ENCODE measurements at places on chromosomes 12 and 14.

DNA sequence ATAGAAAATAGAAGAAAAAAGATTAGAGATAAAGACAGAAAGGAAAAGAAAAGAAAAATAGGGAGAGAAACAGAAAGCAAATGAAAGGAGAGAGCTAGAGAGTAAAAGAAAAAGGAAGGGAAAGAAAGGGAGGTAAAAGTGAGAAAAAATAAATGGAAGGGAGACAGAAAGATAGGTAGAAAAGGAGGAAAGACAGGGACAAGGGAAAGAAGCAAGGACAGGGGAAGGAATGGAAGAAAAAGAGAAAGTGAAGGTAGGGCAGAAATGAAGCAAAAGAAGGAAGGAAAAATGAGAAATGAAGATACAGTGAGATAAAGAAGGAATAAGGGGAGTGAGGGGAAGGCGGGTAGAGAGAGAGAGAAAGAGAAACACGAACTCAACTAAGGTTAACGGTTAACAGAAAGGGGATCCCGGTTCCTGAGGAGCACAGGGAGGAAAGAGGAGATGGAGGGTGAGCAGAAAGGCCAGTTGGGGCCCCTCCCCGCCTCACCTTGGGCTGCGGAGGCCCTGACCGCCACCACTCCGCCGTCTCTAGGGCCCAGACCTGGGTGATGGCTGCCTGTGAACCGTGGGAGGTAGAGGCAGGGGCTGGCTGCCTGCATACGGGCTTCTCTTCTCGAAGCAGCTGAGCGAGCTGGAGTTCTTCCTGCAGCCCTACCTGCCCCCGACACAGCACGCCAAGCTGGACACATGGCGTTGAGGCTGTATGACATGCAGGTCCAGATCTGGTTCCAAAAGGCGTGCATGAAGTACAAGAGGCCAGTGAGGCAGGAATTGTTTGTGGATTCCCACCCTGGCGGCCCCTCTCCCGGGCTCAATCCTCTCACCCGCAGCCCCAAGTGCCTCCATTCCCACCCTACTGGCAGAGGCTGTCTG, 59.5 kb downstream of the SMUG1 start:
- DNase-seq, result no peak

GRCh38 chr12:25788707-25789442, 169.6 kb upstream of the RASSF8 start:
- DNase-seq, result no peak

DNA sequence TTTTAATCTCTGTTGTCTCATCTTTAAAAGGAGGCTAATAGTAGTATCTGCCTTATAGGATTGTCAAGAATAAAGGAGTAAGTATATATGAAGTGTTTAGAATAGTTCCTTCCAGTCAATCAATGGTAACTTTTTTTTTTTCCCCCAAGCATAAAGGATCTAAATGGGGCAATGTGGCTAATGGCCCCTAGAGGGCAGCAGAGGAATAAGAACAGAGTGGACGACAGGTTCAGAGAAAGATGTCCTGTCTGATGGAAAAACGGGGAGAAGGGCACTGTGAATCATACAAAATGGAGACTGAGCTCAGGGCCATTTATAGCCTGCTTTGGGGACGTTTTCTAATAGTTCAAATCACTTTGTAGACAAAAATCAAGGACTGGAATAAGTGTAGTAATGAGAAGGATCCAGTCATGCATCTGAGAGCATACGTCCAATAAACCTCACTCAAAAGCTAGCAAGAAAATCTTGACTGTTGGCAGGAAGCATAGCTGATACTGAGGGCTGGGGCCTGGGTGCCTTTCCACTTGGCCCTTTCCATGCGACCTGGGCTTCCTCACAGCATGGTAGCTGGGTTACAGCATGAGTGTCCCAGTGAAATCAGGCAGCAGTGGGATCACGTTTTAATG, 51.3 kb downstream of the IFNG-AS1 start:
- DNase-seq, result peak; percentile 60

- no peak for DNase-seq
Measured at GRCh38 chr12:51621156-51621922, 30.3 kb downstream of the SCN8A start.

GRCh38 chr14:94771158-94771905, 1.4 kb upstream of the GSC start:
- DNase-seq, result no peak

DNA sequence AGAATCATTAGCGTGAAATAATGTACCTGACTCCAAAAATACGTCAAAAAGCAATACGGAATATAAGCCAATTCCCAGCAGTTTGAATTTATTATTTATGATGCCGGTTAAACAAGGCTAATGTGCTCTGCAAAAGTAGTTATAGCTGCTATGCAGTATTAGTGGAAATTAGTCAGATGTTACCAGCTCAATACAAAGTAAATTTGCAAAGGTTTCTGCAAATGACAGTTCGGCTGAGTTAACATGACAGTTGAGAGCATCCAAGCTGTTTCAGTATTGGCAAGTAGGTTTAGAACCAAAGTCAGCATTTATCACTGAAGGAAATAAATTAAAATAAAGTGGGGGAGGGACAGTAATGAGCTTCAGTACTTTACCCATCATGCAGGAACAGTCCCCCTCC, 1665.8 kb upstream of the FLRT2 start:
- DNase-seq, result no peak

- no peak for DNase-seq
Measured at GRCh38 chr12:49626169-49626835, 2.9 kb downstream of the PRPF40B start.

- DNase-seq, result no peak
Measured at GRCh38 chr12:120767071-120768024, 41.7 kb downstream of the ACADS start.

- no peak for DNase-seq
Measured at GRCh38 chr12:46230306-46230705, 38.5 kb downstream of the SLC38A1 start.

- no peak for DNase-seq
Measured at GRCh38 chr14:86766469-86766868, 1226.5 kb downstream of the GALC start.

DNA sequence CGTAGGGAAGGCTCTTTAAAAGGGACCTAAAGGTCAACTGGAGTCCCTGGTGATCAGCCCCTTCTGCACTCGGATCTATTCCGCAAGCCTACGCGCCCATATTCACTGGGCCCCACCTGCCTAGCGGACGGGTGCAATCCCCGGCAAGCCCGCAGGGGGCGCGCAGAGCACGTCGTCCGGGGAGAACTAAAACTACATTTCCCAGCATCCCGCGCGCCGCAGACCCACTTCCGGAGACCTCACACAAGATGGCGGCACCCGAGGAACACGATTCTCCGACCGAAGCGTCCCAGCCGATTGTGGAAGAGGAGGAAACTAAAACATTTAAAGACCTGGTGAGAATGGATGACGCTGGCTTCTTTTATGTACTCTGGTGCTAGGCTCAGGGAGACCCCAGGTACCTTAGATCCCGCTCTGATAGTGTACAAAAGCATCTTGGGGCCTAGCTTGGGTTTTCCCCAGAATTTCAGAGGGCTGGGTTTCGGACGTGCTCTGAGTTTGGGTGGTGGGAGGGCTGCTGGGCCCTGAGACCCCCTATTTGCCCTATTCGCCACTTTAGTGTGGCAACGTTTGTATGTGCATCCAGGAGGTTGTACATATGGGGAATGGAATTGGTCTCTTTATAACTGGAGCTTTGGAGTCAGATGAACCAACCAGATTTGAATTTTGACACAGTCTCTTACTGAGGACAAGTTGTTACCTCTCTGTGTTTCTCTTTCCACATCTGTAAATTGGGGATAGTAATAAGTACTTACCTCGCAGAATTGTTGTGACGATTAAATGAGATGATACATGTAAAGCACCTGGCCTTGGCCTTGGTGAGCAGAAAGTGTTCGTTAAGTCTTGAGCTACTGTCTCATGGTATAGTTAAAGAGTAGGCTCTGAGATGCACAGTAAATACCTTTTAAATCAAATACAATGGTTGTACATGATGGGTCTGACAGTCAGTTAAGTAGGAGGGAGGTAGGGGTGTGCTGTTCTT, at the start of gene DDX47:
Gene DDX47 (plus strand): TSS at position 227 of the 982 bp plus-strand sequence. CDS start 22 bp downstream, at position 249.
- DNase-seq, result peak; percentile 97

DNA sequence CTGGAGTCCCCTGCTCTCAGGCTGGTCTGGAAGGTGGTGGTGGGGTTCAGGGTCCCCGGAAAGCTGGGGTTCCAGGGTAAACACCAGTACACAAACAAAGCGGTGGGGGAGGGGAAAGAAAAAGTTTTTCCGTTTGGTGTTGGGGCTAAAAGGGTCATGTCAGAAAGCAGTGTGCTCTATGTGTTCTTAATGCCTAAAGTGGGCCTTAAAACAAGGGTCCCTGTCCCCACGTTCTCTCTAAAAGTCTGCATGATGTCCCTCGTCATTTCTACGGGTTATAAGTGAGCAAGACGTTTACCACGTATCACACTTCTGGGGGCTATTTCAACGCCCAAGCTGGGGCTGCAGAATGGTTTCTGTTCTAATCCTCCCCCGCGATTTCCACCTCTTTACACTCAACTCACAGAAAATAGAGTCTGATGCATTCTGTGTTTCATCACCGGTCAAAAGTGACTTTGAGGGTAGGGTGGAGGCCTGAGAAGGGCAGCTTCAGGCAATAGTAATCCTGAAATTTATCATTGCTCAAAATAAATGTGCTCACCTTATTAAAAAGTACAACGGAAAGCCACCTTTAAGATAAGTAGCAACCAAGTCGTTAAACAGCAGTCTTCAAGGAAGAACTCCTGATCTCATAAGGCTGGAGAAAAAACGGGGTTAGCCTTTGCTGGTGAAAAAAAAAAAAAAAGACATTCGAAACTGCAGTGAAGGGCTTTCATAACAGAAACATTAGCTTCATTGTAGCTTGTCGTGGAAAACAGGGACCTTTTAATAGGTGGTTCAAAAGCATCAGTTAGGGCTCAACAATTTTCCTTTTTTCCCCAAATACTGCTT, 63.9 kb upstream of the PTGR2 start:
- no peak for DNase-seq

GRCh38 chr12:102971227-102971626, 13.8 kb downstream of the ASCL1 start:
- no peak for DNase-seq

- no peak for DNase-seq
Measured at GRCh38 chr12:104582739-104583138, 126.0 kb downstream of the CHST11 start.

GRCh38 chr14:63308723-63309317, 9.9 kb downstream of the GPHB5 start:
- peak; percentile 30 for DNase-seq

DNA sequence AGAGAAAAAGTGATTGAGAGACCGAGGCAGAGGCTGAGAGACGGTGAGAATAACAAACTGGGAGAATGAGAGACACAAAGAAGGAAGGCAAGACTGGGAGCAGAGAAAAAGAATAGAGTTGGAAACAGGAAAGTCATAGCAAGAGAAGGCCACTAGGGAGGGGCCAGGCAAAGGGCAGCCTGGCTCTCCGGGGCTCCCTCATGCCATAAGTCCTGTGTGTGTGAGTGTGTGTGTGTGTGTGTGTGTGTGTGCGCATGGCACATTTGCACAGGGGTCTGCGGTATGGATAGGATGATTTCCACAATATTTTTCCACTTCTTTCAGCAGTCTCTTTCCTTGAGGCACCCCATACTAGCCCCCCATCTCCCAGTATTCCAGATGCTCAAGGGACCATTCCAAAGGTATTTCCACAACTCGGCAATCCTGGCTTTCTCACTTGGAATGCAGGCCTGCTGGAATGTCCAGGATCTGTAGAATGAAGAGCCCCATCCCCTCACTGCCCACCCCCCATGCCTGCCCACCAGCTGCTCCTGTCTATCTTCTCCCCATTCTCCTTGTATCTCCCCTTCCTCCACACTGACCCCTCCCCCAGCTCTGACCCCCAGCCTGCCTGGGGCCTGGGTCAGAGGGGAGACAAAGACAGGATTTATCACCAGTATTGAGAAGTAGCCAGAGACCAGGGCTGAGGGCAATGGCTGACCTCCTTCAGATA, 9.0 kb downstream of the GPR84 start:
- DNase-seq, result no peak

GRCh38 chr12:2273288-2273687, 220.5 kb downstream of the CACNA1C start:
- DNase-seq, result no peak

DNA sequence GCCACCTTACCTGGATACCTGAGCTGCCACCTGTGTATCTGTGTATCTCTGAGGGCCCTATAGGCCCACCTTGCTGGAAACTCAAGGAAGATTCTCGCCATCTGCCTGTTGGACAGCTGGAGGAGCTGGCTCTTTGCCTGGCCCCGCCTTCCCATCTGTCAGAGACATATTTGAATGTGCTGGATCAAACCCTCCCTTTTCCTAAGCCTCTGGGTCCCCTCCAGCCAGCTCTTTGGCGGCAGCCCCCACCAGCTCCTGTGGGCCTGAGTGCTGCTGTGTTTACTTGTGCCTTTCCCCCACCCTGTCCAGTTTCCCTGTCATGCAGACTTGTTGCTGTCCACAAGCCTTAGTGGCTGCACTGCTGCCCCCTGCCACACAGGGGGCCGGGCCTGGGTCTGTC, 55.9 kb upstream of the SRSF5 start:
- DNase-seq, result peak; percentile 62

DNA sequence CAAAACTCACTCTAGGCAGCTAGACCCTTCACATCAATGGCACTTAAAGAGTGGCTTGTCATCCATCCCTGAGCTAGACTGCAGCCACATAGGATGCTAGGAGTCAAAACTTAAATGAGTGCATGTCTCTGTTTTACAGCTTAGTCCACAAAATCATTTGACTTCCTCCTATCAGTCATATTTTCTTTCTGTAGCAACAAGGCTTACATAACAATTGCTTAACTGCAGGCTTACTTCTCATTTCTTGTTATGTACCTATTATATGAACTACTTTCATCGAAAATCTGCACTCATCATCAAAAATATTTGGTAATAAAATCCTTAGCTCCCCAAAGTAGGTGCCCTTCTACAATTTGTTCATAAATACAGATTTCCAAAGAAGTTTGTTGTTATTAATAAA, 30.1 kb downstream of the CLEC1A start:
- DNase-seq, result no peak

GRCh38 chr12:100075598-100075997, 67.1 kb downstream of the BLTP3B start:
- DNase-seq, result no peak

GRCh38 chr12:65022421-65022820, 98.7 kb downstream of the WIF1 start:
- DNase-seq, result no peak

GRCh38 chr14:63535918-63536317, 7.3 kb downstream of the PPP2R5E start:
- DNase-seq, result no peak

DNA sequence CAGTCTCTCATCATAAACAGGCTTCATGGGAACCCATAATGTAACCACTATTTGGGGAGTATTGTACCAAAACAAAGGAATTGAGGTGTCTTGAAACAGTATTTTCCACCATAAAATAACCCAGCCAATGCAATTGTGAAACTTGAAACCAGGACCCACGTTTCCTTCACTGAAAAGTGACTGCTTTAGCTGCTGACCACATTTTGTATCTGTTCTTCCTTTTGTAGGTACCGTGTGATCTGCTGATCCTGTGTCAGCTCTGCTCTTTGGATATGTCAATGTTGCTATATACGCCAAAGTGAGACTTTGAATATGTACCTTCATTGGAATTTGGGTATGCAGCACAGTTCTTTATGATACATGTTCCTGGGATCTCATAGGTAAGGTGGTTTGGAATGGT, 95.1 kb upstream of the CNTN1 start:
- no peak for DNase-seq

GRCh38 chr12:24062642-24063245, 113.3 kb upstream of the SOX5 start:
- no peak for DNase-seq
